Stimulated activated CD4-positive, alpha-beta T cell treated with anti-CD3 and anti-CD28 coated beads, Interleukin-12 subunit alpha, Interleukin-12 subunit beta, amount 100 ng/mL, for 24 hours (primary cell): ENCODE measurements at places on chromosomes 11 and 22.

DNA sequence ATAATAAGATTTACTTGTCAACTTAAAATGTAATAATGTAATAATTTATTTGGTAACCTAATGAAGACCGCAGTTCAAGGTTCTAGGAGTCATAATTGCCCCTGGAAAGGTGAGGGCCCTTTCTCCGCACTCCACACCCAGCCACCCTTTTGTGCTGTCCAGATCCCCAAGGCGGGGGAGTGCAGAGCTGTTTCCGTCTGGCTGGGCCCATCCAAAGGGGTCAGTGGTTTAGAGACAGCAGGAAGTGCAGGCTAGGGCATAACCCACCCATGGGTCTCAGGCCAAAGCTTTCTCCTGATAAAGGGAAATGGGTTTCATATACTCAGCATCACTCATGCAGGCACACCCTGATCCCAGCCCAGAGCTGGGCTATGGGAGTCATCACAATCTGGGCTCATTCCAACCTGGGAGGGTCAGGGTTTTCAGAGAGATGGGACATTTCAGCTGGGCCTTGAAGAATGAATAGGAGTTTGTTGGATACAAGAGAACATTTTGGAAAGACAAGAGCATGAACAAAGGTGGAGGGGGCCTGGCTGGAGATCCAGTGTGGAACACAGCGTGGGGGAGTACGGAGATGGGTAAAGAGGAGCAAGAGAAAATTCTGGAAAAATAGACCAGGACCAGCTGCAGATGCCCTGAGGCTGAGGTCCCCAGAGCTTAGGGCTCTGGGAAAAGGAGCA, 432.2 kb downstream of the TBC1D22A start:
- no peak for DNase-seq

- no peak for DNase-seq
These were observed 216.4 kb downstream of the GRM5 start for GRCh38 chr11:88849368-88849767.

- no peak for DNase-seq
These were observed 30.9 kb downstream of the ARAP1 start for GRCh38 chr11:72721276-72721675.

DNA sequence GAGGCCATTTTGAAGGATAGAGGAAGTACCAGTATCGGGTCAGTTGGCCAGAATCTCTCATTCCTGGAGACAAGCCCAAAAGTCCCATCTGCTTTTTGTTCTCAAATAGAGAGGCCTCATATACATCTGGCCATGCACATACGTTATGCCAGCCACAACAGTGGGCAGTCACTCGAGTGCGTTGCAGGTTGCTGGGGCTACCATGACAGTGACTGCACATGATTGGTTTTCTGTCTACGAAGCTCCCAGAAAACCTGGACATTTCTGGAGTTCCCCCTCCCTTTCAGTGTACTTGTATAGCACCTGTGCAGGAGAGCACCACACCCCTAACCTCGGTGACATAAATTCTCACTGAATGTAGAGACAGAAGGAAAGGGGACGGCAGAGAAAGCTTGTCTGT, 62.1 kb downstream of the C22orf31 start:
- no peak for DNase-seq

GRCh38 chr11:24820541-24820940, 323.7 kb downstream of the LUZP2 start:
- DNase-seq: no peak

DNA sequence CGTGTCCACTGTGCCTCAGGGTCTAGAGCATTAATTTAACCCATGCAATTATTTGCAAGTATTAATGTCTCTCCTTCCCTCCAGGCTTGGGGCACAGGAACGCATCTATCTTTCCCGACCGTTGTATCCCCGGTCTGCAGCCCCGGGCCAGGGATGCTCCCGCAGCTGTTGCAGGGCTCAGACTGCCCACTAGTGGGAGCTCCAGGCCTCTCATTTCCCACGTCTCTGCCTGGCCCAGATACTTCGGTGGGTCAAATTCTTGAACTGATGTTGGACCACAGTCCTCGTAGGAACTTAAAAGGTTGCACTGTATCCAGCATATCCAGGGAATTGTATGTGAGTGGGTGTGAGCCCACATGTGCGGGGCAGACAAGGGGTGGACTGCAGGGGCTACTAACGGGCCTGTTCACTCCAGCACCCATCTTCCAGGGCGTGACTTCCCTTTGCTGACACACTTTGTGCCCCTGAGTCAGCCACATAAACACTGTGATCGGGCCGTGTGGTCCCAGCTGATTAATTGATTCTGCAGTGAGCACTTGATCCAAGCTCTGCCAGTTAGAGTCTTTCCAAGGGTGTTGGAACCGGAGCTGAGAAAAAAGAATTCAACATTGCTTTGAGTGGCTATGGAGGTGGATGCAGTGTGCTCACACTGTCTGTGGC, 451.3 kb downstream of the TBC1D22A start:
- DNase-seq: peak; percentile 49
